ENCODE measurements at places on chromosomes 11 and 22.

DNA sequence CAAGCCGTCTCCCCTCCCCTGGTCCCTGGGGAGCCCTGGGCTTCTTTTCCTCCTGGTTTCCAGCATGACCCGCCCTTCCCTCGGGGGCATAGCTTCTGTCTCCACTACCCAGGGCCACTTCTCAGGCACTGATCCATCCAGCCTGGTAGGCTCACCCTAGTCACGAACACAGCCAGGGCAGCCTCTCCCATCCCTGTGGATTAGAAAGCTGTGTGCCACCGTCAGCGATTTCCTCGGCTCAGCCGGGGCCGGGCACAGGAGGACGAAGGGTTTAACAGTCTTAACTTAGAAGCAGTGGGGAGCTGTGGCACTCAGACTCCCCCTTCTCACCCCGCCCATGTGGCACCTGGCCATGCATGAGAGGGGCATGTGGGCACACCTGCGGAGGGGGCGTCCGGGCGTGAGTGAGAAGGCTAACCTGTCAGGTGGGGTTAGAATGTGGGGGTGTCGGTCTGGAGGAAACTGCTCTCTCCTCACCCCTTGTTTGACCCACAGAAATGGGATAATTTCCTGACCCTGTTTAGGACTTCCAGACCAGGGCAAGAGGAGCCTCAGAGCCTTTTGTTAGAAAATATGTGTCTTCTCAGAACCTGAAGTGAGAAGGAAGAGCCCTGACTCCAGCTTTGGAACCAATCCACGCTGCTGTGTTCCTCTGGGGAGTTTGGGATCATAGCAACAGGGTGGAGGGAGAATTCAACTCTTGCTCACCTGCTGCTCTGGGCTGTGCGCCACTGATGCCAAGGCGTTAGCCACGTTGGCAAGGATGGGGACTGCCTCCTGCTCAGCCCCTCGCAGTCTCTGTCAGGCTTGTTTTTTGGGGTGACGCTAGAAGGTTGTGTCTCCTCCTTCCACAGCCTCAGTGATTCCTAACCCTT is 14.6 kb downstream of the GLB1L2 start:
- DNase-seq, result no peak

- DNase-seq, result no peak
These were observed 15.8 kb downstream of the CDKN1C start for GRCh38 chr11:2869561-2870427.

DNA sequence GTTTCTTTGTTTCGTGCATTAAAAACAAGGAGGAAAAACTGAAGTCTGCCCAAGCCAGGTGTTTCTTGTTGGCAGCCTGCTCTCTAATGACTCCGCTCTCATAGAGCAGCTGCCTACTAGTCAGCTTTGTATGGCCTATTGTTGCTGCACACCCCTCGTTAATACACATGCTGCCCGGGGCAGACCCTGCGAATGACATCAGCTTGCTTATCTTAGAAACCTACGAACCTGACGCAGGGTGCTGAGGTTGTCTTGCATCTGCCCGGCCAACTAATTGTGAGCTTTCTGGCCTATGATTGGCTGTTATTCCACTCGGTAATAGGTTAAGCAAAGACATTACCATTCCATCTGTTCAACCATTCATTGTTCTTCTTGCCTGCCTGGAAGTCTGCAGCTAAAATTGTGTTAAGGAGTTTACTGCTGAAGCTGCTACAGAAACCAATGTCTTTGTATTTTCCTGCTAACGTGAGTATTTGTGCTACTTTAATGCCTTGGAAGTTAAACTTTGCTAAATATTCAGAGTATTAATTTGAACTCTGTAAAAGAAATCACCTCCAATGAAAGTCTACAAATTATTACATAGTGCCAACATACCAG is 37.5 kb downstream of the ZC3H12C start:
- no peak for DNase-seq

DNA sequence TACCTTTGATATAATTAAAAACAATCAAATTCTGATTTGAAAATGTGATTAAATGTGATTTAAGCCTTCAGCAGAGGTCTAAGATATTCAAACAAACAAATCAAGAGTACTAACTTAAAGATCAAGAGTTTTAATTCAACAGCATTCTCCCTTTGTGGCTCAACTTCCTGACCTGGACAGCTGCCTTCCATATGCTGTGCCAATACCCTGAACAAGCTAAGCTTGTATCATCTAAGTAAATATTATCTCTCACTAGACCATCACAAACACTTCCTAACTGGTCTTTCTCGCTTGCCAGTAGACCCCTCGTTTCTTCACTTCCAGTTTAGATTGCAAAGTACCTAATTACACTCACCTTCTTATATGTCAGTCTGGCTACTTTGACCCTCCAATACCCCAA is 35.9 kb upstream of the P4HA3 start:
- no peak for DNase-seq

- no peak for DNase-seq
These were observed 44.2 kb downstream of the TRIM66 start for GRCh38 chr11:8638300-8638699.

GRCh38 chr11:20397281-20397680 is 9.8 kb downstream of the PRMT3 start:
- no peak for DNase-seq

DNA sequence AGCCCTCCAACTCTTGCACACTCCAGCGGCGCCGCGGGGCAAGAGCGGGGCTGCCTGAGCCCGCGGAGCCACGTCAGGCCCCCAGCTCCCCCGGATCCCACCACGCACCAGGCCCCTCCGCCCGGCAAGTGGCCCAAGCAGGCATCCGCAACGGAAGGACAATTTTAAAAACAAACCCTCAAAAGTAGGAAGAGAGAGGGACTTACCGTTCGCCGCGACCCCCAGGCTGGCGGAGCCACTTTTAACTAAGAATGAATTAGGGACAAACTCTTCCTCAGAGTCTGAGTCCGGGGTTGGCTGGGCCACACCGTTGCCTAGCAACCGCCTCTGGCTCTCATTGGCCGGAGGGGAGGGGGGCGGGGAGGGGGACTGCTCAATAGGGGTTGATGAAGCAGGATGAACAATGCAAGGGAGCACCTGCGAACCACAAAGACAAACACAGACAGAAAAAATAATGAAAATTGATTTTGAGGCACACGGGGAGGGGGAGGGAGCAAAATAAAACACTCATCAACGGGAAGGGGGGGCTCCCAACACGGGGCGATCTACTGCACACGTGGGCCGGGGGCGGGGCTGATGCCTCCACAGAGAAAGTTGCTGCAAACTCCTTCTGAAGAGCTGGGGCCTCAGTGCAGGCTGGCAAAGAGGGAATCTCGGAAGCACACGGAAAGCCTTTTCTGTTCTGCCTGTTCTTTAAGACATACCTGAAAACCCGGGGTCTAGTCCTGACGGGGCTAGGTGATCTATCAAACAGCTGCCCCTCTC is 387.5 kb upstream of the NARS2 start:
- no peak for DNase-seq

GRCh38 chr11:109096266-109096665 is 325.7 kb upstream of the C11orf87 start:
- DNase-seq, result no peak

DNA sequence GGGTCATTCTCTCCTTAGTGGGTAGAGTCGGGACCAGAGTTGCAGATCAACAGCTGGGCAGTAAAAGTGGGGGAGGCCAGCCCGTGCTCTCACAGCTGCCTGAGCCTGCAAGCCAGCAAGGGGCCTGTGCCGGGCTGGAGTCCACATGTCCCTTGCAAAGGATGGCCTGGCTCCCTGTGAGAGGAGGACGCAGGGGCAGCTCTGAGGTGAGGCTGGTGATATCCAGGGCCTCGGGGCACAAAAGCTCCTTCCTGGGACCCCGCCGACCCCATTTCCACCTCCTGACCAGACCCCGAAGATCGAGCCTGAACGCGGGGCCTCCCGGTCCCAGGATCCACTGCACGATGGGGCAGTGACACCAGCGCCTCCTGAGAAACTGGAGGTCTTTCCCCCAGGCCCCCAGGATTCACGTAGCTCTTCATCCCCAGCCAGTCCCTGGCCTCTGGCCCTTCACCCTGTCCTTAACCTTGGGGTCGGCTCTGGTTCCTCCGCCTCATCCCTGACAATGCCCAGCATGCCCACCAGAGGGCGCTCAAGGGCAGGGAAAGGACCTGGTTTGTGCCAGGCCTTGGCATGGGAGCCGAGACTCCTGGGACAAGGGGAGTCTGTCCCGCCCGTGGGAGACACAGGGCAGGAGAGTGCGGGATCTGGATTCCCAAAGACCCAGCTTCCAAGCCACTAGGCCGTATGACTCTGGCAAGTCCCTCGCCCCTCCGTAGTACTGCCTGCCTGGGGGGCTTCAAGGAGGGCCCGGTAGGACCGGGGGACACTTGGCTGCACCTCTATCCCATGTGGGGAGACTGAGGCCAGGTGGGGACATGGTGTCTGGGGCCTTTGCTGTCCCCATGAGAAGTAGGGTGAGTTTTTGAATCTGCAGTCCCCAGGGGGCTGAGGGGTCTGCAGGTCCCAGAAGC is 17.8 kb upstream of the WNT7B start:
- no peak for DNase-seq

DNA sequence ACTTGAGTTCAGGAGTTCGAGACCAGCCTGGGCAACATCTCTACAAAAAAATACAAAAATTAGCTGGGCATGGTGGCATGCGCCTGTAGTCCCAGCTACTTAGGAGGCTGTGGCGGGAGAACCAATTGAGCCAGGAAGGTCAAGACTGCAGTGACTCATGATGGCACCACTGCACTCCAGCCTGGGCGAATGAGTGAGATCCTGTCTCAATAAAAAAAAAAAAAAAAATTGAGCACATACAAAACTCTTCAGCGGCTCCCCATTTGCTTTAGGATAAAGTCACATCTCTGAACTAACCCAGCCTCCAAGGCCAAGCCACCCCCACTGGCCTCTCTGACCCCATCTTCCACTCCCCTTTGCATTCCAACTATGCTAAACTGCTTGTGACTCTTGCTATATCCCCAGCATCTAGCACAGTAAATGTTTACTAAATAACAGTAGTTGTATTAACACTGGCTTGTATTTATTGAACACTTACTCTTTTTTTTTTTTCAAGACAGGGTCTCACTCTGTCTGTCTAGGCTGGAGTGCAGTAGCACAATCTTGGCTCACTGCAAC is 28.9 kb downstream of the CREB3L1 start:
- DNase-seq, result no peak

DNA sequence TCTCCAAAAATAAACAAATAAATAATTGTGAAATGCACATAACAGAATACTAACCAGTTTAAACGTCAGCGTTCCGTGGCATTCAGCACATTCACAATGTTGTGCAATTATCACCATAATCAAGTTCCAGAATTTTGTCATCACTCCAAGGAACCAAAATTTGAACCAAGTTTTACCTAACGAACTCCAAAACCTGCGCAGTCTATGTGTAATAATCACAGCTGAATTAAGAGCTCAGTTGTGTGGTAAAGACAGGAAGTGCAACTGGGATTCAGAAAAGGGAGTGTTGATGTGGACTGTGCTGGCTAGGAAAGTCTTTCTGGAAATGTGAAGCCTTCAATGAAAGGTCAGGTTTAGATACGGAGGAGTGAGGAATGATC is 5.4 kb upstream of the MCAM start:
- no peak for DNase-seq

DNA sequence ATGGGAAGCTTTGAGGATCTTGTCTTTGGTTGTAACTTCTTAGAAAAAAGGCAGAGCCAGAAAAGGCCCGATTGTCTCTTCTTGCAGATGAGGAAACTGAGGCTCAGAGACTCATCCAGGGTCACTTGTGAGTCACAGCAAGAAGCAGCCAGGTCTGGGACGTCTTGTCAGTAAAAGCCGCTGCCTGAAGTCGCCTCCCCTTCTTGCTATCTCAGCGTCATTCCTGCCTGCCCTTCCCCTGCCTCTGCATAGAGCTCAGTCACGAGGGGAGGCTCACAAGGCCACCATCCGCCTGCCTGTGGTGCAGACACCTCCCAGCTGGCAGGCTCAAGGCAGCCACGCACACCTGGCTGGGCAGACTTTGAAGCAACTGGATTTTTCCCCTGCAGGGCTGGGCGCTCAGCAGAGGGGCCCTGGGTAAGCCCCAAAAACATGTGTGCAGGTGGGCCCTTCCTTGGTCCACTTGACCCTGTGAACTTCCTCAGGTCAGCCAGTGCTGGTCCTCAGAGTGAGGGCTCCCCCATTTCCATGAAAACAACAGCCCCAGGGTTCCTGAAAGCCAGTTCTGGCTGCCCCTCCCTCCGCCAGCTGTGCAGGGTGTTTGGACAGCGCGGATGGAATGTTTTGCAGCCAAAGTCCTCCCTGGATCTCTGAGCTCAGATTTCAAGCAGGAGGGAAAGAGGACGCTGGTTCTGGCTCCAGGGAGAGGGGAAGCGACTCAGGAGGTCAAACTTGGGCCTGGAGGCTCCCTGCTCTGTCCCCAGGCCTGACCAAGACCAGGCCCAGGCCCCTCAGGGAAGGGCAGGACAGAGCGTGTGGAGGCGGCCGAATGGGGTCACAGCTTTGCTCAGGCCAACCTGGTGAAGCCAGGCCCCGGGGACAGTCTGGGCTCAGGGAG is 6.0 kb upstream of the RAB3IL1 start:
- DNase-seq, result peak; percentile 83

DNA sequence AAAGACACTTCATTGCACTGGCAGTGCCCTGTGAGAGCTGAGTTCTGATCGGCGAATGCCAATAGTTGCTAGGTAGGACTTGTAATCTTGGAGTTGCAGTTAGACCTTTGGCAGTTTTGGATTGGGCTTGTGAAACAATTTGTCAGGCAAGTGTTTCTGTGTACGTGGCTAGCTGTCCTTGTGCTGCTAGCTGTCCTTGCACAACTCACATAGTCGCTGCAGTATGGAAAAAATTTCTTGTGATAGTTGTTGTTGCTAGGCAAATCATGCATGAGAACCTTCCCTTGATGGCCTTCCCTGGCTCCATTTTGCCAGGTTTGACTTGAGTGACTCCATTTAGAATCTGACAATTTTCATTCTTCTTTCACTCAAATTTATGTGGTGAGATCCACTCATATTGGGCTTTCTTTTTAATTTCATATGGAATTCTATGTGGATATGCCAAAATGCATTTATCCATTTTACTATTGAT is 140.7 kb downstream of the APIP start:
- DNase-seq, result no peak

DNA sequence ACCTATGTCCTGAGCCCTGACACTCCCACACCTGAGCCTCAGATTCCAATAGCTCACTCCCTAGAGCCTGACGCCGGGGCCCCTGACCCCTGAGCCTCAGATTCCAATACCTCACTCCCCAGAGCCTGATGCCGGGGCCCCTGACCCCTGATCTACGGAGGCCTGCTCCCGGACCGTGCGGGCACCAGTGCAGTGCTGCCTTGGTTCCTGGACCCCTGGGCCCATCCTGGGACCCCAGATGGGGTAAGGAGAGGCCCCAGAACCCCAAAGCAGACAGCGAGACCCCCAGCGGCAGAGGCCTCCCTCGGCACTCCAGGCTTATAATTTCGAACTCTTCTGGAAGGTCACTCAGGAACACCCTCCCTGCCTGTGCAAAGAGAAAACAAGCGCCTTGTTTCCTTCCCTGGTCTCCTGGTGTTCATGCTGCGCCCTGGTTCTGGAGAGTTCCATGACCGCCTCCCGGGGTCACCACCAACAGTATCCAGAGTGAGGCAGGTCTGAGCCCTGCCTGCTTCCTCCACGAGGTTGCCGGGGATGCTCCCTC is 7.5 kb downstream of the SUSD2 start:
- no peak for DNase-seq

GRCh38 chr11:45390407-45390806 is 104.3 kb upstream of the SYT13 start:
- no peak for DNase-seq
